ENCODE measurements at places on chromosomes 5 and 9.
A peak's percentile ranks its signal among the peaks of the same experiment; 100 is the strongest.

DNA sequence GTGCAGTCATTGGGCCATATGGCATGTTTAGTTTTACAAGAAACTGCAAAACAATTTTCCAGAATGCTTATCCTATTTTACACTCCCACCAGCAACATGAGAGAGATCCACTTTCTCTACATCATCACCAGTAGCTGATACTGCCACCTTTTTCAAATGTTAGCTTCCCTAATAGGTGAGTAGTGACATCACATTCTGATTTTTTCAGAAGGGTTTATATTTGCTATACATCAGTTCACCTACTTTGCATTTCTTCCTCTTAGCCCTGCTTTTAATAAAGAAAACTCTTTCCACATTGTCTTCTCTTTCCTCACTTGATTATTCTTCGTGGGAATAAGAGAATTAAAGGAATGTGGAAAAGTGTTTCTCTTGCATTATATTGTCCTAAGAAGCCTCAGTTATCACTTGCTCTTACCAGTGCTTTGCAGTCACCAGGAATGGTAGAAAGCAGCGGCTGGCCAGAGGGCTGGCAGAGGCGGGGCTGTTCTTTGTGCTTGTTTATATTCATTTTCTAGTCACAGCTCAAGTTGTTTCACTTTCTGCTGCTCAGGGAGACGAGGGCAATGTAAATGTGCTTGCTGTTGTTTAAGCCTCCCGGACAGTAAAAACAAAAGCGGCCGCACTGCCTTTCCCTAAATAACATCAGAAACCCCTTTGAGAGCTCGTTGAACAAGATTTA is 164.8 kb downstream of the HSD17B3 start:
- DNase-seq = peak; percentile 66

DNA sequence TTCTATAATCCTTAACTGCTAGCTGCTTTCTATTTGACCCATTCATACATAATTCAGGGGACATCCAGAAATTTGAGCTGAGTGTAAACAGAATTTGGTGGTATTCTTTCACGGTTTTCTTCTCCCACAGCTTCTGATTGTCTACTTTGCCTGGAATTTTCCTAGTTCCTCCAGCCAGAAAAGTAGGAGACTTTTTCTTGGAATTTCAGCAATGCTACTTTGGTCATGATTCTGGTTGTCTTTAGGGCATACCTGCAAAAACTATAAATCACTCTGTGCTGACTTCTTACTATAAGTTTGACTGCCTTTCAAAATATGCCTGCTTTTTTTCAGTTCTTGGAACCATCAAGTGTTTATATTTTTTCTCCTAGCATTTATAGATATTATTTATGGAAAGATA is 260.2 kb downstream of the TMEM38B start:
- no peak for DNase-seq

GRCh38 chr5:9878206-9878605 is 248.1 kb upstream of the TAS2R1 start:
- DNase-seq = no peak

DNA sequence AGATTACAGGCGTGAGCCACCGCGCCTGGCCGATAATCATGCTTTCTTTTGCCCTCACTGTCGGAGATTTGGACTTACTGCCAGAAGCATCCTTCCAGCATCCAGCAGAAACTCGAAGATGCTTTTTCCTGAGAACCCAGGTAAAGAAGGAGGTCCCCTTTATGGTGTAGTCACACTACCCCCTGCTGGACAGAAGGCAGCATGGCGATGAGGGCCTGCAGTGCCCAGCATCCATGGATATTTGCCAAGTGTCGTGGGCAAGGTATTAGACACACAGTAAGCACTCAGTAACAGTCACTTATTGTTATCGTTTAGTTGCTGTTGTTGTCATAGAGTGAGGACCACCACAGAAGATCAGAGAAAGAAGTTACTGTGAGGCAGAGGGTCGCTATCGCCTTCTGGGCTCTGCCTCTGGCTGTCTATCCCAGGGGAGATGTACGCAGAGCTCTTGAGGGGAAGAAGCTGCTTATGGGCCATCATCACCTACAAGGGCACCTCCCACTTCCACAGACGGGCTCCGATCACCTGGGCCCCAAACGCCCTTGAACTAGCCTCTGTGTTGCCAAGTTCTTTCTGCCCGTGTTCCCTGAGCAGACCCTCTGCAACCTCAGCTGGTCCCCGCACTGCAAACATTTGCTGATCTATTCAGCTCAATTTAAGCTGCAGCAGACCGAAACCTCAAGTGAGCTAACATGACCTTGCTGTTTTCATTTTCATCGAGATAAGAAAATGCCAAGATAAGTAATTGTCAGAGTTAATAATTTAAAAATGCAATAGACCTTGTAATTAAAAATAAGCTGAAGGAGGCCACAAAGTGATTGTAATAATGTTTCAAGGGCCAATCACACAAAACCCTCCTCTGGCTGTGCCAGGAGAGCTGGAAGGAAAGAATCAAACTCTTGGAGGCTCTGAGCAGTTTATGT is 23.9 kb downstream of the C5orf15 start:
- DNase-seq = peak; percentile 35

DNA sequence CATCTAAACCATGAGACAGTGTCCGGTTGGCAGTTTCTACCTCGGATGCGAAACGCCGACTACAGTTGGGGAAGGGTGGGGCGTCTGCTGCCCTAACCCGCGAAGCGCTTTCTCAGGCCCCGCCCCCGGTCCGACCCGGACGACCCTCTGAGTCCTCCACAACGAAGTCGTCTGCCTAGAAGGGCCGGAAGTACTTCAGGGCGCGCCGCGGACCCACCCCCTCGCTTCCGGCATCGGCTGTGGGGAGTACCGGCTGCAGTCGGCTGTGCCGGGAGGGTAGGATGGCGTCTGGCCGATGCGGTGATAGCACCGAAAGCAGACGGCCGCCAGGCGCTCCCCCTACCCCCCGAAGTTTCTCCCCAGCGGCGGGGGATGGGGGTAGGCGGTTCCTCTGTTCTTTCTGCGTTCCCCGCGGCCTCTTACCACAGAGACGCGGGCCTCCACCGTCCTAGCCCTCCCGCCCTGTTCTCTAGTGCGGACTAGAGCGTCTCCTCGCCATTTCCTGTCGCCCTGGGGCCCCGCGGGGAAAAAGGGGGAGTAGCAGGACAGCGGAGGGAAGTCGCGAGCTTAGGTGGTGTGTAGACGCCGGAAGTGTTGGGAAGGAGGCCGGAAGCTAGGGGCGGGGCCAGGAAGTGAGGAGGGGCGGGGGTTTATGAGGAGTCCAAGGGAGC is at the start of gene TRIM41:
TSS of gene TRIM41 (plus strand) at position 224 of the 671 bp plus-strand sequence. CDS start 719 bp downstream, outside the sequence.
- peak; percentile 99 for DNase-seq

- DNase-seq = no peak
Measured at GRCh38 chr5:91312698-91313097, 70.4 kb downstream of the ARRDC3 start.

DNA sequence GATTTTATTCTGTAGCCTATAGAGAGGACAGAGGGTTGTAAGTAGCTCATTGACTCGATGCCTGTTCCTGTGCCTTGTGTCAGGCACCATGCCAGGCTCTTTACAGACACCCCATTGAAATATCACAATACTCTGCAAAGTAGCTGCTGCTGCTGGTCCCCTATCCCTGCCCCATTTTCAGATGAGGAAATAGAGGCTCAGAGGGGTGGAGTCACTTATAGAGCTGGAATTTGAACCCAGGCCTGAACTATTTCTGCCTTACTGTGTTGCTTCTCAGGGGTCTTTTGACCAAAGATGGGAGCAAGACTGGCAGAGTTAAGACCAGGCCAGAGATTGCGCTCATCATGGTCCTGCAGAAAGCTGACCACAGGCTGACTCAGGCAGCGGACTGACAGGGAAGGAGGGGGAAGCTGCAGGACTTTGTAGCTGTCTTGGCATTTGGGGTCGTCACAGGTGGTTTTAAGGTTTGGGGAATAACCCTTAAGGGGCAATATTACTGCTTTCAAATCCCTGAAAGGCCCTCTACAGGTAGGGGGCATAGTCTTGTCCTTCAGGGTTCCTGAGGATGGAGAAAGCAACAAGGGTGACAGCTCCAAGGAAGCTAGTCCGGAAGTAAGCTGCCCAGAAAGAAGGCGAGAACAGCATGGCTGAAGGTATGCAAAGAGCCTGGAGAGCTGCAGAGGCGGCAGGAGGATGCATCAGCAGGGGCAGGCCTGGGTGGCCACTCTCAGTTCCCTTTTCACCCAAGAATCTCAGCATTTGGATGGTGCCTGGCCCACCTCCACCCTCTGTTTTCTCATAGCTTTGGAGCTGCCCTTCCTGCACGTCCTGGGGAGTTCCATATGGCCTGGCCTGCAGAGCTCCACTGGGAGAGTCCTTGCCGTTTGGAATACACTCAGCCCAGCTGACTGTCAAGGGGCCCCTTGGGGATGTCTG is 18.3 kb upstream of the NDST1 start:
- no peak for DNase-seq

DNA sequence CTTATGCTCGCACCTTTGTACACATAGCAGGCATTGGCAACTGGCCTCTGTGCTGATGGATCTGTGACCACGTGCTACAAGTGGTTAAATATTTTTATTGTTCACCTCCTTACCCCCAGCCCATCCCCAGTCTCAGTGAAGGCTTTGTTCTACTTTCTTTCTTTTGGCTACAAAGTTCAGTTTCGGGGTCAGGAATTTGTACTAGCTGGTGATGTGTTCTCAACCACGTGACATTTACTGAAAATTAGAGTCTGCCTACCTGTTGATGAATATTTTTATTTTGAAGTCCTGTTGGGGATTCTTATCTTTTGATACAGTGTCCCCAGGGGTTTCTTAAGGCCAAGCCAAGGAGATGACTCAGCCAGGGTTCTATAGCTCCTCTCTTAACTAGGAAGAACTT is 47.8 kb downstream of the C9orf57 start:
- no peak for DNase-seq

DNA sequence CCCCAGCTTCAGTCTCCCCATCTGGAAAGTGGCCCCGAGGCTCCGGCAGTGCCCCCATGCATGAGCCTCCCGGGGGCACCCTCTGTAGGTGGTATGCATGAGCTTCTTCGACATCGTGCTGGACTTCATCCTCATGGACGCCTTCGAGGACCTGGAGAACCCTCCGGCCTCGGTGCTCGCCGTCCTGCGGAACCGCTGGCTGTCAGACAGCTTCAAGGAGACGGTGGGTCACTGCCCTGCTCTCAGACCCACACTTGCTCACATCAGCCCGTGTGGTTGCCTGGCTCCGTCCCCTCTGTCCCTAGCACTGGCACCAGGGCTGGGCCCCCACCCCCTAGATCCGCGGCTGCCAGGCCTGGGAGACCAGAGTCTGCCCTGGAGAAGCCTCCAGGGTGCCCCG is 12.8 kb upstream of the DOLPP1 start:
- DNase-seq = no peak

DNA sequence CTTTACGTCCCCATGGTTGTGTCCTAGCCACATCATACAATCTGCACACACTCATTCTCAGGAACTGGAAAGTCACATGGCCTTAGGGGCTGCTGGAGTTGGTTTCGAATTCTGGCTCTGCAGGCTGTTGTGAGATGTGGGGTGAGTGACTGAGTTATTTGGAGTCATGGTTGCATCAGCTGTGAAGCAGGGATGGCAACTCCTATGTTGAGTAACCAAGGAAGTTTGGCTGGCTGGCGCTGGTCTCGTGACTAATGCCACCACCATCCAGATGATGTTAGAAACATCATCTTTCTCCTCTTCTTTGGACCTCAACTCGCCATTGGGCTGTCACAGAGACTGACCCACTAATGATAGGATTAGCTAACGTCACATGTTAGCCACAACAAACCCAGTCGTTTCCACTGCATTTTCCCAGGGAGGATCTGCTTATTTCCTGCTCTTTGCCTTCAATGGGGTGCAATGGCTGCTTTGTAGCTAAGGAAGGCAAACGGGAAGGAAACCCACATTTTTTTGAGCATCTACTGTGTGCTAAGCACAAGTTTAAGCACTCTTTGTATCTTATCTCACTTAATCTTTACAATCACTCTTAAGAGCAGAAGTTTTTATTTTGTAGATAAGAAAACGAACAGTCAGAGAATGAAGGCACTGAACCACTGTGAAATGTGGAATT is 78.1 kb upstream of the UBTD2 start:
- DNase-seq = no peak

- DNase-seq = no peak
Measured at GRCh38 chr5:41447650-41448510, 62.5 kb downstream of the PLCXD3 start.
